ENCODE measurements at places on chromosomes 12 and 14.
A peak's percentile ranks its signal among the peaks of the same experiment; 100 is the strongest.

GRCh38 chr12:57477710-57478681, 1.7 kb downstream of the ARHGAP9 start:
- DNase-seq = peak; percentile 79

GRCh38 chr12:128571906-128572810, 251.6 kb downstream of the SLC15A4 start:
- DNase-seq = no peak

DNA sequence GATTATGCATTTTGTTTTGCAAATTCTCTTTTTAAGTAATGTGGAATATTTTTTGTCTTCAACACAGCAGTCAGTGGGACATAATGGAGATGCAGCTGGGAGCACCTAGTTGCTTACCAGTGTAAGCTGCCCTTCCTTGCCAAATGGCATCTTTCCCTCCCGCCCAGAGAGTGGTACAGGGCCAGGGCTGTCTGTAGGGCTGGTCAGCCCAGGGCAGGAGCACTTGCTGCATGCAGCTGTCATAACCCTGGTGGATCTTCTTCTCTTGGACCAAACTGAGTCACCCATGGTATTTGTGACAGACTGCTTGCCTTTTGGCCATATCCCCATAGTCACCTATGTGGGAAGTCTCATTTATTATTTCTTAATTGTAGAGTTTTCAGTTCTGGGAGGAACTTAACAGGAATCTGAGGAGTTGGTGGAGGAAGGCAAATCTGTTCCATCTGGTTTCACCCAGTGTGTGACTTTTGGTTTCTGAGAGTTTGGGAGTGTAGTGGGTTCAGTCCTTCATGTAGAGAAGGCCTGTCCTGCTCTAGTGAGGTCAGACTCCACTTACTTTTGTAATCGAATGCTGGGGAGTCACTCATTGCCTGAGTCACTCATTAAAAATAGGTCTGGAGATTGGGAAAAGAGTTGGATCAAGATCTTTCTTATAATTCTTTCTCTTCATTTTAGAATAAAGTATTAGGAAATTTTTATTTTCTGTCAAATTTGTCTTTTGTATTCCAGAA, 62.0 kb upstream of the ASPG start:
- DNase-seq = no peak

DNA sequence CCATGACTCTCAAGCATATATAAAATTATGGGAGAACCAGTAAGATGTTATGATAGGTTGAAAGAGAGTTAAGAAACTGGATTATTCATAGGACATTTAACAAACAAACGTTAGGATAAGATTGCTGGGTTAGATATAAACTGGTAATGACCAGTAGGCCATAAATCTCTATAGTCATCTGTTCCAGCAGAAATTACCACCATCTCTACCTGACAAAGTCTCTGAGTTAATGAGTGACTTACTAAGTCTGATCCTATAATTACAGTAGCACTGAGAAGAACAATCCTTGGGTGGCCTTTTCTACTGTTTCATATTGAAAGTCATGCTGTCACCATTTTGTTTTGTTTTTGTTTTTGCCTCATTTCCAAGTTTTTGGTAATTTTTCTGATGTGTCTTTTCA, 136.9 kb upstream of the CNOT2 start:
- DNase-seq = no peak

DNA sequence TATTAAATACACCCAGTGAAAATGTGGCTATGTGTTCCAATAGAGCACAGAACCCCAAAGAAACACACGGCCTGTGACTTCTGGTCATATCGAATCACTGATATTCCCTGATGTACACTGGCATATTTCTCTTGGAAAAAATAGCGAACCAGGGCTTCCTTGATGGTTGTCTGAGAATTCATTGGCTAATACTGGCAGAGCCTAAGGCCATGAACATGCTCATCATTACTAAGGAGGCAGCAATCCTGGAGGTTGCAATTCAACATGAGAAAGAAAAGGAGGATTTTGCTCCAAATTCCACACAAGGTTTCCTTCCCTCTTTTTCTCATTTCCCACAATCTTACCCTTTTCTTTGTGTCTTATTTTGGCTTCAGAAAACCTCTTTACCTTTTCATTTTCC, 212.9 kb upstream of the HMGA2 start:
- DNase-seq = no peak

DNA sequence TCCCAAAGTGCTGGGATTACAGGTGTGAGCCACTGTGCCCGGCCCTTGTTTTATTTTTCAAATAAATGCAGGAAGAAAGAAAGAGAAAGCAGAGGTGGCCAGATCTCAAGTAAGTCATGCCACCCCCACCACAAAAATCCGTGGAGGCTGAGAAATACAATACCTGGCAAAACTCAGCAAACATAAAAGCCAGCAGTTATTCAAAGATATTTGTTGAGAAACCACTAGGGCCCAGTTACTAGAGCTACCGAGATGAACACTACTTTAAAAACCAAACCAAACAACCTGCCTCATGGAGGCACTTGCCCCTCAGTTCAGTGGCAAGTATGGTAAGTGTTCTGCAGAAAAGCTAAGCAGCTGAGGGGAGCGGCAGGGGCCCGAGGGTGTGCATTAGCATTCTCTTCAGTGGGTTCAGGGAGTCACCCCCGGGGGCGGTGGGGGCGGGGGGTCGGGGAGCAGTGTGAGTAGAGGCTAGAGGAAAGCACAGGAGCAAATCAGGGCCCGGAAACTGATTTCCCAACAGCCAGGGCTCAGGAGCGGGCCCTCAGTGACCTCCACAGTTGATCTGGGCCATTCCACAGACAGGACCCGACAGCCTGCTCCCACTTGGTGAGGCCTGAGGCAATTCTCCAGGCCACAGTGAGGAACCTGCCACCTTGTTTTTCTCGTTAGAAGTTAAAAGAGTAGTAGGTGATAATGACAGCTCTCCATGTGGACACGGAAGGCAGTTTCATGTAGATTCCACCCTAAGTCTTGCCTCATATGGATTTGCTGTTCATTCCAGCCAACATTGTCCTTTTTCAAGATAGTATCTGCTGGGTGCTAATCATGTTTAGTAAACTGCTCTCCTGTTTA, 8.6 kb downstream of the EVL start:
- DNase-seq = no peak

GRCh38 chr12:11826574-11826973, 177.1 kb downstream of the ETV6 start:
- no peak for DNase-seq

DNA sequence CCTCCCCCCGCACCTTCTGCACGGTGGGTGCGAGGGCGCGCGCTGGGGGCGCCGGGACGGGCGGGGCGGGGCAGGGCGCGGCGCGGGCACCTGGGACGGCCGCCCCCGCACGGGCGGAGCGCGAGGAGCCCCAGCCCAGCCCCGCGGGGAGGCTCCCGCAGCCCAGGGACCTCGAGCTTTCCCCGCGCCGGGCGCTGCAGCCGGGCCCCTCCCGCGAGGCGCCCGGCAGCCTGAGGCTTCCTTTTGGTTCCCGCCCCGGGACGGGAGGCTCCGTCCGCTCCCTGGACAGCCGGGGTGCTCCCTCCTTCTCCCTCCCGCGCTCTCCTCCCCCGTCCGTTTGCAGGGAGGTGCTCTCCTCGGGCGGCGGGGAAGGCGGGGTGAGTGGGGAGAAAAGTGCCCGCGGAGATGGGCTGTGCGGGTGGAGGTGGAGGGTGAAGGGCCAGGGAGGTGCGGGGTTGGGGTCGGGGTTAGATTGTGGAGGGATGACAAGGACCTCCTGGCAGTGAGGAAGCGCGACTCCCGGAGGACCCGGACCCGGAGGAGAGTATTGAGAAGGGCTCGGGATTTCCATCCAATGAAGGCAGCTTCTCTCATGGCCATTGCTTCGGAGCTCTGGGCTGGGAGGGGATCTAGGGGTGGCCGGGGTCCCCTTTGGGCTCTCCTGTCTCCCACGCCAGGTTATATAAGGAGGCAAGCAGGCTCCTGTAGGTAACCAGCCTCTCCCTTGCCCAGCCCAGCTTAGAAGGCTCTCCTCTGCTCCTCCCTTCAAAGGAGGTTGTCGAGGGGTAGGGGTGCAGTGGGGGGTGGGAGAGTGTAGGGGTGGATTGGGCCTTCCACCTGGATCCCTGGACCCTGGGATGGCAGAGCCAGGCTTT, 645 bp downstream of the JDP2 start:
- no peak for DNase-seq

DNA sequence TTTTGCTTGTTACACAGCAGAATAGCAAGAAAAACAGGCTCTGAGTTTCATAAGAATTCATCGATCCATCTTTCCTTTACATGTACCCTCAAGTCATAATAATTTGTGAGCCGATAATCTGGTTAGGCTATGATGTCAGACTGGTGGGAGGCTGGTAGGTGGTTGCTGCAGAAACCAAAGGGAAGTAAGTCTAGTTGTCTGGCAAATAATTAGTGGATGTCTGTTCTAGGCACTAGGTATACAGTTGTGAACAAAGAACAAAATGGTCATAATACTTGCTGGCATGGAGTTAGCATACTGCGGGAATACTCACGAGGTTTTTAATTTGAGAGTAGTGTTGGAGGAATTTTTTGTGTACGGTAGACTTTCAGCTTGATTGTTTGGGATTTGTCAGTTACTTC, 8.8 kb downstream of the SUSD6 start:
- DNase-seq = no peak

GRCh38 chr12:8609061-8609570, 3.5 kb downstream of the AICDA start:
- DNase-seq = peak; percentile 25

DNA sequence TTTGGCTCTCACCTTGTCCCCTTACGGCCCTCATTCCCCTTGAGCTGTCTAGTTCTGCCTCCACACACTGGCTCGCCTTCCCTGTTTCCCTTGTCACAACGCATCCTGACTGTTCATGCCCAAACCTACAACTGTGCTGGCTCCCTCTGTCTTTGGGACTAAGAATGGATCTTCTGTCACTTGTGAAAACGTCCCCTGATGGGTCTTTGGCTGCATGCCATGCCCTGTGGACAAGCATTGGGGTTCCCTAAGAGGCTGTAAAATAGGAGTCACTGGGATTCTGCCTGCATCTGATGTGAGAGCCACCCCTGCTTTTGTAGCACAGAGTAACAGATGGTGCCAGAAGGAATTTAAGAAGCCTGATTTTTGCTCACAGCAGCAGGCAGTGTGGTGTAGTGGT, 285.3 kb upstream of the CRY1 start:
- DNase-seq = no peak

DNA sequence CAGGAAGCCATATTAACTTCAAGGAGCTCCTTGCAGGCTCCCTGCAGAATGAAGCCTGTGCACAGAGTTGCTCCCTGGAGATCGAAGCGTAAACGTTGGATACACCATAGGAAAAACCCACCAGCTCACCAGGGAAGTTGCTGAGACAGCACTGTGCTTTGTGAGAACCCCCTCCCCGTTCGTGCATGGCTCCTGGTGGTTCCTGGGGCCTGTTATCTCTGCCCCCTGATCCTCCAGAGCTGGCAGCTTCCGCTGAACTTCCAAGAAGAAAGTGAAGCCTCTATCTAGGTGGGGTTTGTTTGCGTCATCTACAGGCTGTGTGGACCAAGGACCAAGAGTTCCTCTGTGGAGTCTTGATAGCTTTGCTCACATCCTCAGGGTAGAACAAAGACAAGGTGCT, 2.4 kb upstream of the CCDC85C start:
- DNase-seq = no peak

GRCh38 chr14:22994762-22995275, 12.5 kb upstream of the AJUBA start:
- peak; percentile 44 for DNase-seq

GRCh38 chr14:91202234-91202974, 42.1 kb downstream of the GPR68 start:
- no peak for DNase-seq

GRCh38 chr12:126950266-126950665, 1316.7 kb upstream of the TMEM132C start:
- DNase-seq = no peak

DNA sequence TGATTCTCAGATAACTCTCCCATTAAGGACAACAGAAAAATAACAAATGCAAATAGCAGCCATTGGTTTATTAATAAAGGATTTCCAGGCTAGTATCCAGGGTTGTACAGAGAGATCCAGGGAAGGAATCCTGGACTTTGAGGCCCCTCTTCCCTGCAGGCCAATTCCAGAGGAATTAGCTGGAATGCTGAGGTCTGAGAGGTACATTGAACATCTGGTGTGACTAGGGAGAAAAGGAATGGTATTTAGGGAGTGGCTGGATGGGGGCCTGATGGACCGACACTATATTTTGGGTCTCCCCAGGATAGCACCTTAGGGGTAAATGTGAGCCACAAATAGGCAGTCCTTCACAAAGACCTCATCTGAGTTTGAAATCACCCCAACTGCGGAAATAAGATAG, 924.5 kb downstream of the AACS start:
- DNase-seq = no peak

DNA sequence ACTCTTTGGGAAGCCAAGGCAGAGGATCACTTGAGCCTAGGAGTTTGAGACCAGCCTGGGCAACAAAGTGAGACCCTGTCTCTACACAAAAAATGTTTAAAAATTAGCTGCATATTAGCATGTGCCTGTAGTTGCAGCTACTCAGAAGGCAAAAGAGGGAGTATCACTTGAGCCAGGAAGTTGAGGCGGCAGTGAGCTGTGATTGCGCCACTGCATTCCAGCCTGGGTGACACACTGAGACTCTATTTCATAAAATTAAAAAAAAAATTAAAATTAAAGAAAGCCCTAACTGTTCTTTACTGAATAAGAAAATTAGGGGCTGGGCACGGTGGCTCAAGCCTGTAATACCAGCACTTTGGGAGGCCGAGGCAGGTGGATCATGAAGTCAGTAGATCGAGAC, 27.0 kb downstream of the SENP1 start:
- DNase-seq = no peak

DNA sequence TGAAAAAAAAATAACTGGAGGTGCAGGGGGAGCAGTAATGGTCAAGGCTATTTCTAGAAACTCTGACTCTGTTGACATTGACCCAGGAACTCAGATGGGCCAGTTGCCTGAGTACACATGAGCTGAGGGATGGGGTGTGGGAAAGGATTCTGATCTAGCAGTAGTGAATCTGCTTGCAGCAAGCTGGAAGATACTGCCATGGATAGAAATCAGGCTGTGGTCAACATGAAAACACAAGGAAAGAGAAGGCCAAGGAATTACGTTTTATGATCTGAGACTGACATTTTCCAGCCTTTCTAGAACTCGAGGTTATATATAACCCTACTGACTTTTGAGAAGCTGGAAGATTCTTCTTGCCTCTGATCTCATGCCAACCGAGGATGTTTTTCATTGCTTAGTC, 90.0 kb downstream of the ANO6 start:
- no peak for DNase-seq

DNA sequence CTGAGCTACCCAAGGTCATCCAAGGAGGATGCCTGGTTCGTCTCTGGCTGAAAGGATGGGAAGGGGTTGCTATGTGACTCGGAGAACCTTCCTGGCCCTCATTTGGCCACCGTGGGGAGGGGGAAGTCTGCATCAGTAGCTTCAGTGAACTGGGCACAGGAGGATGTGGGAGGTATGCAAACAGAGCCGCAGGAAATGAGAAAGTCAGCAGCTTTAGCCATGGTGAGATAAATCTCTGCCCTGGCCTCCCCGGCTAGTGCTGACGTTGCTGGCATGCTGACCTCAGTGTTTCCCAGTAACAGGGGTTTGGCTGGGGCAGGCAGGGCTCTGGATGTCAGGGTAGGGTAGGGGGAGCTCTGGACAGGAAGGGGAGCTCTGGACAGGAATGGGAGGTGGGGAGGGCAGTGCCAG, 2.3 kb upstream of the CEBPE start:
- no peak for DNase-seq

- no peak for DNase-seq
Measured at GRCh38 chr14:68153275-68153674, 333.7 kb downstream of the RAD51B start.

All from CD4-positive, alpha-beta T cell treated with Interleukin-21 for 1 hour (primary cell).